Activated gamma-delta T cell treated with anti-CD3 and anti-CD28 coated beads, Interleukin-2, amount 50 U/mL, for 16 hours (primary cell): ENCODE measurements at places on chromosomes 6 and 20.

DNA sequence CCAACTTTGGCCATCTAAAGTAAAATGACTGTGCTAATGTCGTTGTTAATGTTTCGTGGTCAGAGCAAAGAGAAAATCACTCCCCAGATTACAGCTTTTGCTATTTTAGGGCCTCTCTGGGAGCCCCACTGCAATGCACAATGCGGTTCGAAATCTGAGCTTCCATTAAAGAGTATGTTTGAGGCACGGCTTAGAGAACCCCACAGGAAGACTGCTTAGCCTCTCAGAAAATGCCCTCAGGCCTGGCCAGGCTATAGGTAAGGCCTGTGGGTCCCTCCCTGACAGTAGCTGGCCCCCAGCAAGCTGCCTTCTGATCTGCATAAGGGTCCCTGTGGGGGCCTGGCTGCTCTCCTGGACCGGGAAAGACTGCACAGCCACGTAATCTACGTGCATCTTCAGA lies 274.6 kb downstream of the PTPRT start:
- DNase-seq = no peak

GRCh38 chr20:32249030-32249738 lies 28.3 kb upstream of the KIF3B start:
- peak; percentile 25 for DNase-seq

- no peak for DNase-seq
Measured at GRCh38 chr6:89596056-89596455, 42.5 kb downstream of the LYRM2 start.

- DNase-seq = no peak
Measured at GRCh38 chr6:41643899-41644269, 5.6 kb downstream of the MDFI start.

DNA sequence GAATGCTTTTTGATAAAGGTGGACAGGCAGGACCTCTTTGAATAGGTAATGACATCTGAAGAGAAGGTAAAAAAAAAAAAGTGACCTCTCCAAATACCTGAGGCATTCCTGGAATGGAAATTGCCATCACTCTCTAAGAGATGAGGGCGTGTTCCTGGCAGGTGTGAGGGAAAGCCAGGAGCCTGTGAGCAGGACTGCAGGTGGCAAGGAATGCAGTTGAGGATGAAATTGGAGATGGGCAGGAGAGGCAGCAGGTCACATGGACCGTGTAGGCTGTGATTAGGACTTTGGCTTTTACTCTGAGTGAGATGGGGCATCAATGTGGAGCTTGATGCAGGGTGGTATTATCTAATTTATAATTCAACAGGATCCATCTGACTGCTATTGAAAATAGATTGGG lies 227.4 kb downstream of the LRFN2 start:
- DNase-seq = no peak

GRCh38 chr6:100404051-100404450 lies 60.7 kb downstream of the SIM1 start:
- no peak for DNase-seq

GRCh38 chr6:139490482-139490881 lies 116.0 kb upstream of the CITED2 start:
- DNase-seq = no peak

GRCh38 chr6:156618600-156619205 lies 158.5 kb upstream of the ARID1B start:
- DNase-seq = no peak

- no peak for DNase-seq
Measured at GRCh38 chr20:50284811-50285375, 94.3 kb downstream of the CEBPB start.

DNA sequence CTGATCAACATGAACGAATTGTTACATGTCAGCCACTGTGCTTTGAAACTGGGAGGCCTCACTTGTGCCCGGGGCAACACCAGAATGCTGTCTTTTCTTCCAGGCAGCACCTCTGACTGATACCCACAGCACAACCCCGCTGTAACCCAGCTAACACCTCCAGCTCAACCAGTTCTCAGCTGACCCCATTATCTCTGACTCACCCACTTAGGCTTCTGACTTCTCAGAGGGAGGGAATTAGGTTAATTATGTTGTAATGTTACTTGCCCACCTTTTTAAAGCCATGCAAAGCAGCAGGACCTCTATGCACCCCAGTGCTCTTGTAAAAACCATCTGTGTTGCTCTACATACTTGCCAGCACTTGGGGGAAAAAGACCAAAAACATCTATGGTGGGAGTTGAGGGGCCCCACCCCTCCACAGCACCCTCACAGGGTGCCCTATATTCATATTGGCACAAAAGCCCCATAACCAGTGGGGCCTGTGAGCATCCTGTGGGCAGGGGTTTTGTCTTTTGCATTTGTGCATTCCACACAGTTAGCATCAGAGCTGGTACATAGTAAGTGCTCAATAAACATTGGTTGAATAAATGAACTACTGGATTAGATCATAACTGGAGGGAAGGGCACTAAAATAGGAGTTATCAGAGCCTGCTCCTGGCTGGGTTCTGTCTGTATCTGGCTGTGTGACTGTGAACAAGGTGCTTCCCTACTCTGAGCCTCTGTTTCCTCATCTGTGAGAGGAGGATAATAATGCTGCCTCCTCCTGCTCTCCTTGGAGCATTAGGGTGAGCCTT lies 22.3 kb downstream of the BNIP5 start:
- DNase-seq = no peak

- DNase-seq = no peak
Measured at GRCh38 chr6:168045141-168045691, 33.8 kb downstream of the FRMD1 start.

DNA sequence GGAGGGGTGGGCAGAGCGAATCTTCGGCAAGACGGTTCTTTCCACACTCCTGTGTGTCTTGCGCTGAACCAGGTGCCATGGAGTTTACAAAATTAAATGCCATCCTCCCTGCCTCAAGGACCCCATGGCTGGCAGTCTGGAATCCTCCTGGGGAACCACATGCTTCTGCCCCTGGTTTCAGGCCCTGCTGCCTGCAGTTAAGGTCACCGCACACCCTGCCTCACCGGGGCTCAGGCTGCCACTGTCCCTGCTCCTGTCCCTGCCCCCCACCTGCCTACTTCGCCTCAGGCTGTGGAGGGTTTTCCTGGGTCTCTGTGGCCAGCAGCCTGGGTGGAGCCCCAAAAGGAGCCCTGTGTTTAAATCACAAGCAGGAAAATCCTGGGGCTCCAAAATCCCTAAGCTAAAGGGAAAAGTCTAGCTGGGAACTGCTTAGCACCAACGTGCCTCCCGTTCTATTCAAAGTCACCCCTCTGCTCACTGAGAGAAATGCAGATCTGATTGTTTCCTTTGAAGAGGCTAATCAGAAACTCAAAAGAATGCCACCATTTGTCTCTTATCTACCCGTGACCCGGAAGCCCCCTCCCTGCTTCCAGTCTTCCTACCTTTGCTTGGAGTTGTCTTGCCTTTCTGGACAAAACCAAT lies 10.6 kb upstream of the TTLL2 start:
- no peak for DNase-seq

DNA sequence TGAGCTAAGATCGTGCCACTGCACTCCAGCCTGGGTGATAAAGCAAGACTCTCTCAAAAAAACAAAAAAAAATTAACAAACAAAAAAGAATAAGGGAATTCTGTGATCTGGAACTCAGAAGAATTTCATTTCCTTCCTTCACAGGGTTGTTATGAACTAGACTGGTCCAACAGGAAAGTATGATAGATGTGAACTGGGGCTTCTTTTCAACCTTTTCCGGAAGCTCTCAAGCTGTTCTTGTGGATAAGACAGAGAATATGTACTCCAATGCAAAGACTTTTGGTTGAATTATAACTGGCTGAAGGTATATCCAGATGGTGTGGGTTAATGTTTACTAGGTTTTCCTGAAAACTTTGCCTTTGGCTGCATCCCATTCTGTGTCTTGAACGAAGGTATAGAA lies 5.3 kb downstream of the RNF8 start:
- DNase-seq = no peak

DNA sequence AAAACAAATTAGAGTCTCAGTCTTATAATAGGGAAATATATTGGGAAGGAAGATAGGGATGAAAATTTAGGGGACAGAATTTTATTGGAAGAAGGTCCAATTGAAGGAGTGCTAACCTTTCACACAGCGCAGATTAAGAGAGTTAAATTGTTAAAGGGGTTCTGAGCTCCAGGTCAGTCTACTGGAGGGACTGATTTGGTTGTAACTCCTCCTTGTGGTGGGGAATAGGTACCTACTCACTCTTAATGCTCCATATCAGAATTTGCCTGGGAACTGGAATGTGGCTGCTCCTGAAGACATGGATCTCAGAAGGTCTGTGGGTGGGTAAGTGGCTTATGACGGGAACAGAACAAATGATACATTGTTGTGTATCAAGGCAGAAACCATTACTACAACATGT lies 143.5 kb downstream of the FLRT3 start:
- no peak for DNase-seq

- DNase-seq = peak; percentile 23
Measured at GRCh38 chr6:150685860-150686259, 86.2 kb downstream of the PLEKHG1 start.

DNA sequence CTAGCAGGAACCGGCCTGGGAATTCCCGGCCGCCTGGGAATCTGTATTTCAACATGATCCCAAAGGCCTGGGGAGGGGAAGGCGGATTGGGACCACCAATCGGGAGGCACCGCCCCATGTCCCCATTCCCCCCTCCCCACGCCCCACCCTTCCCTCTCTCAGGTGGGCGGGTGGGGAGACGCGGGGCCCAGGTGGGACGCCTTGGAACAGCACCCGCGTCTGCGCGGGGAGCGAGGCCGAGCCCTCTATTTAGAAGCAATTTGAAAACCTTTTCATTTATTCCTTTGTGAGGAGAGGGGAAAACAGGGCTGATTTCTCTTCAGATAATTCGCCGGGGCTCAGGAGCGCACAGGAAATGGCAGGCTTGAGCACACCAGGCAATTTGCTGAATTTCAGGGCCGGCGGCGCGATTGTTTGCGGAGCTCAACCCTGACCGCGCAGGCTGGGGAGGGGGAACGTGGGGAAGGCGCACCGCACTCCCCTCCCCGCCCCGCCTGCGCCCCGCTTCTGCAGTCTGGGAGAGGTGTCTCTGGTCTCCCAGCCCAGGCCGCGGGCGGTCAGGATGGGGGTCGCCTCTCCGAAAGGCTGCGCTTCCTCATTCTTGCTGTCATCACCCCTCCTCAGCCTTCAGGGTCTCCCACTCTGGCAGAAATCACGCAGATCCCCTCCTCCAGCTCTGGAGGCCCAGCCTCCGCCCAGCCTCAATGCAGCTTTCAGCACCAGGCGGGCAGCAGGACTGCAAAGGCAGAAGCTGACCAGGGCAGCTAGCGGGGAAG lies 170.0 kb downstream of the GRM4 start:
- DNase-seq = no peak

DNA sequence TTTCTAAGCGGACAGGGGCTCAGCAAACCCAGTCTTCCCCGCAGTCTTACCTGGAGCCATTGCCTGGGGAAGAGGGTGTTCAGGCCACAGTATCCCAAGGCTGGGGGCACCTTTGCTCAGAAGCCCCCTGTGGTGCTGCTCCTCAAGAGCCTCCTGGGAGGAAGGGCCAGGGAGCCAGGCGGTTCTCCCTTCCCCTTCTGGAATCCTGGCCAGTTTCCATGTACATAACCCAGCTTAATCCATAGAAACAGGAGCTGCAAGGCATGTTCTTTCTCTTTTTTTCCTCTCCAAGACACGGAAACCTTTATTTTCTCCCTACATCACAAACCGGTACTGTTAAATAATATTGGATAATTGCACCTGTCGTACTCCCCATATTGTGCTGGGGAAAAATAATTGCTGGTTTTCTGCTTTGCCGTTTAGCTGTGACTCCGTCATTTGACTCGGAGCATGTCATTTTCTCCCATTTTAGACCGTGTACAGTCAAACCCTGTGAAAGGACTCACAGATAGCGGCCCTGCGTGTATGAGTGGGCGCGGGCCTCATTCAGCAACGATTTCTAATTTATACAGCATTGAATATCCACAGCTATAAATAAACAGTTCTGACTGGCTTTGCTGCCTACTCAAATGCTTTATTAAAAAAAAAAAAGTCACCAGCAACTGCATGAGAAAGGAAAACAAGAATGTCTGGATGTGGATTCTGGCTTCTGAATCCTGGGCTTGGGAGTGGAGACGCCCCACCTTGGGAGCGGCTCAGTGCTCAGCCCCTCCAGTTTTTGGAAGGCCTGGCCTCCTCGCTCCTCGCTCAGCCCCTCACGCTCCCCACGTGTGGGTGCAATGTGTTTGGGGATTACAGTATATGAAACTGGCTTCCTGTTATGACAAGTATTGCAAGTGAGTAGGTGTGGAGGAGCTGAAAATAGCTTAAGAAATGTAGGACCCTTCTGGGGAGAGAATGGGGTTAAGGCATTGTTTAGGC lies 67.3 kb downstream of the ADTRP start:
- DNase-seq = no peak

DNA sequence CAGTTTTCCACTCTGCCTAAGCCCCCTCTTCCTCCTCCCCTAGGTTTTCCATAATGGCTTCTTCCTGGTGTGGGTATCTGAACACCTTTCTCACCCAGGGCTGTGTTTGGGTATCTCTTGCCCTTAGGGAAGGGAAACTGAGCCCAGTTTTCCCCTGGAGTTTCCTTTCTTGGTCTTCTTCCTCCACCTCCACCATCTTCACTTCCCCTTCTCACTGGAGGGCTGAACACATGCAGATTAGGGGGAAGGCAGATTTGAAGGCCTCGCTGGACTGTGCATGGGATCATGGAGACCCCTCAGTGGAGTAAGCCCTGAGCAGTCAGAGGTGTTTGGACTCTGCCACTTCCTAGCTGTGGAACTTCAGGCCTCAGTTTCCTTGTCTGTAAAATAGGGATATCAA lies 27.8 kb downstream of the FOXP4 start:
- no peak for DNase-seq

DNA sequence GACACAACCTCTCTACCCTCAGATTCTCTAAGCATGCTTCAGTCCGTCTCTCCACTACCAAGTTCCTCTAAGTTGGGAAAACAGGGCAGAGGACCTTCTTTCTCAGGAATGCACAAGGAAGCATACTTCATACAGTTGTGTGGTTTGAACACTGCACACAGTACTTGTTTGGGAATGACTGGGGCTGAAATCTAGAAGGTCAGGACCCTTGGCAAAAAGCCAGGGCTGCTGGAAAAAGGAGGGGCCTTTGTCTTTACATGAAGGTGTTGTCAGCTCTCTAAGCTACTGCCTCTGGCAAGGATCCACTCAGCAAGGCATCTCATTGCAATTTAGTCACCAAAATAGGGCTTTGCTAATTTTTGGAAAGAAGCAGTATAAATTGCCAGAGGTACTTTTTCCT lies 20.7 kb upstream of the HEY2 start:
- DNase-seq = no peak

- no peak for DNase-seq
Measured at GRCh38 chr6:91081452-91082067, 494.7 kb upstream of the MAP3K7 start.

- no peak for DNase-seq
Measured at GRCh38 chr20:46627234-46627633, 24.0 kb downstream of the SLC13A3 start.

DNA sequence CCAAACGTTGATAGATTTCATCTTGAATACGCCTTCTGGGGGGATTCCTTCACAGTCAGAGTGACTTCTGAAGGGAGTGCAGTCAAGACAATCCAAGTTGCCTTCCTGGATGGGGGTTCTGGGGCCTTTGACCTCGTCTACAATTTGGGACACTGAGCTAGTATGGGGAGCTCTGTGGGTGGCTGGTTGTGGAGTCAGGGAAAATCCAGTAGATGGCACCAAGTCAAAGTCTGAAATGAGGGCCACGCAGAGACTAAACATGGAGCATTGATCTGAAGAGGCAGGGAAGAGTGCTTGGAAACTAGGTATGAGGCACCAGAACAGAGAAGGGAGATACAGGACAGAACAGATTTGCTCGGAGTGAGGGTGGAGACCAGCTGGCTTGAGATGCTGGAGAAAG lies 43.6 kb upstream of the CCN6 start:
- DNase-seq = no peak
